Renal cortex interstitium (tissue), 15 donors: ENCODE measurements at places on chromosomes 13 and 19. TPM values are rescaled to one million over a fixed set of nuclear protein-coding genes. Genes with fewer than 3 reads are reported as not detected.

HSPH1 gene
- polyA plus RNA-seq = 98.1 TPM

CYSLTR2 gene
- 0.14 TPM for polyA plus RNA-seq

PSG2 gene
- polyA plus RNA-seq = not detected

CKM gene
- 1.6 TPM for polyA plus RNA-seq

DNA sequence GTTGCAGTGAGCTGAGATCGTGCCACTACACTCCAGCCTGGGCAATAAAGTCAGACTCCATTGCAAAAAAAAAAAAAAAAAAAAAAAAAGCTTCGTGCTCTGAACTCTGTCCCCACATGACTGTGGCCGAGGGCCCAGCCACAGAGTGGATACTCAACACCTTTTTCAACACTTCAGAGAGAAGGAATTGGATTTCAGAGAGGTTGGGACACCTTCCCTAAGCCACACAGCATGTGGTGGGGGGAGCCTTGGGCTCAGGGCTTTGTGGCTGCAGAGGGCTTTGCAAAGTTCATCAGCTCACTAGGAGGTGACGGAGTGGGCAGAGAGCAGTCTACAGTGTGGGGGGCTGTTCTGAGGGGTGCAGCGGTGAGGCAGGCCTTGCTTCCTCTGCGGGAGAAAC is 9.5 kb downstream of the LSM7 start:
- no peak for DNase-seq

DNA sequence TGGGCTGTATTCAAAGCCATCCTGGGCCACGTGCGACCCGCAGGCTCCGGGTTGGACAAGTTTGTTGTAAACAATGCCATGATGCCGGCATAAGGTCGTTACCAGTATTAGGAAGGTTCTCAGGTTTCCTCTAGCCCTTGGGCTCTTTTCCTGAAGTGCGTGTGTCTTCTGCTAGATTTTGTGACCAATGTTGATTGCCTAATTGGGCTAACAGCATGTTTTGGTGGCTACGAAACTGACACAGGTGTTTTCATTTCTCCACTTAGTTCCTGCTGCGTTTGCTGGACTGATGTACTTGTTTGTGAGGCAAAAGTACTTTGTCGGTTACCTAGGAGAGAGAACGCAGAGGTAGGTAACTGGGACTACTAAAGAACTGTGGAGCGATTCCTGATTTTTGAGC is 20.3 kb downstream of the ALOX5AP start:
- DNase-seq = no peak

GRCh38 chr13:20232556-20233277 is 598 bp upstream of the GJB6 start:
- no peak for DNase-seq

DNA sequence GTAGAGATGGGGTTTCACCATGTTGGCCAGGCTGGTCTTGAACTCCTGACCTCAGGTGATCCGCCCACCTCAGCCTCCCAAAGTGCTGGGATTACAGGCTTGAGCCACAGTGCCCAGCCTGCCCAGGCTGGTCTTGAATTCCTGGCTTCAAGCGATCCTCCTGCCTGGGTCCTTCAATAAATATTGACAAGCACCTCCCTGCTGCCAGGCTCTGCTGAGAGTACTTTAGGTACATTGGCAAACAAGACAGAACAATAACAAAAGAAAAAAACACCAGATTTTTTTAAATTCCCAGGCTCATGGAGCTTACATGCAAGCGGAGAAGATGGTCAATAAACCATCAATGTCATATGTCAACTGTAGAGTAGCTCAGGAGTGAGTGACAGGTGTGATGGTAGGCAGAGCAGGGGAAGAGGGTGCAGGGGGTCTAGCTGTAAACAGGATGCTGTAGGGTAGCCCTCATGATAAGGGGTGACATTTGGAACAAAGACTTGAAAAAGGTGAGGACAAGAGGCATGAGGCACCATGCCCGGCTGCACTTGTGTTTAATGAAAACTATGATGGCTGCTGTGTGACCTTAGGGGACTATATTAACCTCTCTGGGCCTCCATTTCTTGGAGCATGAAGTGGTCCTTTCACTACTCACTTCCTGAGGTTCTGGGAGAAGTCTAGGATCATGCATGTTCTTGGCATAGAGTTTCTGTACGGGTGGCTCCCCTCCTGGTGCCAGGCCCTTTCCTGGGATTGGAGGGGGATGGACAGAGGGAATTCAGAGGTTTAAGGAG is 19.6 kb downstream of the SULT2B1 start:
- DNase-seq = no peak
